ENCODE measurements at places on chromosomes 2 and 18.

DNA sequence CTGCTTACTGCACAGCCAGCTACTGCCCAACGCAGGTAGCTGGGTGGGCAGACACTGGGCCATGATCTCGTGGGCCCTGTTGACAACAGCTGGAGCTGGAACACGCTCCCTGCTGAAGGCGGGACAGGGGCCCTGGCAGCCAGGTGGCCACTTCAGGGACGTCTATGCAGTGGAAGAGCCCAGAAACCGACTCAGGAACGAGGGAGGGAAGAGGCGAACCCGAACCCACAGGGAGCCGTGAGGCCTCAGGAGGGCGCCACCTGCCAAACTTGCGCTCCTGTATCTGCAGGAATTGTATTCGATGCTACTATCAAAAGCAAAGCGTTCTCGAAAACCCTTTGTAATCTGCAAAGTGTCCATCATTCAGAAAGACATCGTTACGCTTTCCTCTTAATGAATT is 198.4 kb downstream of the EIPR1 start:
- DNase-seq = no peak

- DNase-seq = no peak
Measured at GRCh38 chr2:14633061-14633460, 544 bp downstream of the LRATD1 start.

- DNase-seq = peak; percentile 59
Measured at GRCh38 chr2:10452312-10452711, 4.2 kb upstream of the ODC1 start.

DNA sequence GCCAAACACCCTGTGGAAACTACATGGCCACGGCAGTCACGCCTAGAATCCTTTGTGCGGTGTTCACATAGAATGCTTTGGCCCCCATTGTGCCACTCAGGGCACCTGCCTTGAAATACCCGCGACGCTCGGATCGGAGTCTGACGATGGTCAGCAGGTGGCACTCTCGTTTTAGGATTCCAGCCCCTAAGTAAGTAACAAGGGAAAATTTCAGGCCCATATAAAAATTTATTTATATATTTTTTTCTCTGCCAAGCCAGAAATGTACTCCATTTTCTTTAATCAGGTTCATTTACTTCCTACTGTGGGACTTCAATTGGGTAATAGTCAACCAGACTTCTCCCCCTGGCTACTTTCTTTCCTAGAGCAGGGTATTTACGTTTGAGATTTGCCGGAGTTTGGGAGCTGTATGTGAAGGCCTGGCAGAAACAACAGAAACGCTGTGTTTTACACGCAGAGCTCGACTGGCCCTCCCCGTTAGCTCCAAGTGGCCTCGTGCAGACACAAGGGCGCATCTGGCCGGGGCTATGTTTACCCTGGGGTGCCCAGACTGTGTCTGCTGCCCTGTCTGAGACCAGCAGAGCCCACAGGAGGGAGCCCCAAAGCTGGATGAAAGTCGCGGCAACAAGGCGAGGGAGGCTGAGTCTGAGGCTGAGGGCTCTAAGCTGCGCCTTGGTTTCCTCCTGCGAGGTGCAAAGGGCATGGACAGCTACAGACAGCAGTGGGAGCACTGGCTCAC is 41.6 kb downstream of the LRRC30 start:
- DNase-seq = peak; percentile 73
